ENCODE measurements at places on chromosomes 2 and 18.

DNA sequence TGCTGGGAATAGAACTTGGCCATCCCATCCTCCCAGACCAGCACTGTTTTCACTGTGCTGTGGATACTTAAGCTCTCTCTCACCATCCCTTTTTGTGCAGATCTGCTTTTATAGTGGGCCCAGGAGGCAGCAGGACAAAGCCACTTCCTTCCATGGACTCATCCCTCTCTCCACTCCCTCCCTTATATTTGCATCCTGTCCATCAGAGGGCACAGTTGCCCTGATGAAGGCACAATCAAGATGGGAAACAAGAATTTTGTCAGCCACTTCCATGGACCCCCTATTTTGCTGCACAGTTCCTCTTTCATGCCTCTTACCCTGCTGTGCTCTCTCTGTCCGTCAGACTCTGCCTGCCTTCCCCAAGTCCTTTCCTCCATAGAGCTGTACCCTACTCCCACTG is 338.7 kb downstream of the HRH4 start:
- no peak for DNase-seq

DNA sequence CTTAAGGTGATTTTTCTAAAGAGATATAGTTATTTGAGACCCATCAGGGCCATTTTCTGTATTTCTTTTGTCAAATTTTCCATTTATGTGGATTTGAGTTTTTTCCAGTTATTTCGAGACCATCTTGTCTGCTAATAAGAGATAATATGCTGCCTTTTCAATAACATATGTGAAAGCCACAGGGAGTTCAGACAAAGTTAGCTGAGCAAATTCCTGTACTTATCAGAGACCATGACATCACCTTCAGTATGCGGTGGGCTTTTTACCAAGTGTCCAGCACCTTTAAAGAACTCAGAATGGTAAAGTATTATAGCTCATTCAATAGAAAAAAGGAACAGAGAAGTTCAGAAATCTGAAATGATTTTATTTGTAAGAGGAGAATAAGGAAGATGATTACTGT is 11.7 kb downstream of the MAPK4 start:
- no peak for DNase-seq

DNA sequence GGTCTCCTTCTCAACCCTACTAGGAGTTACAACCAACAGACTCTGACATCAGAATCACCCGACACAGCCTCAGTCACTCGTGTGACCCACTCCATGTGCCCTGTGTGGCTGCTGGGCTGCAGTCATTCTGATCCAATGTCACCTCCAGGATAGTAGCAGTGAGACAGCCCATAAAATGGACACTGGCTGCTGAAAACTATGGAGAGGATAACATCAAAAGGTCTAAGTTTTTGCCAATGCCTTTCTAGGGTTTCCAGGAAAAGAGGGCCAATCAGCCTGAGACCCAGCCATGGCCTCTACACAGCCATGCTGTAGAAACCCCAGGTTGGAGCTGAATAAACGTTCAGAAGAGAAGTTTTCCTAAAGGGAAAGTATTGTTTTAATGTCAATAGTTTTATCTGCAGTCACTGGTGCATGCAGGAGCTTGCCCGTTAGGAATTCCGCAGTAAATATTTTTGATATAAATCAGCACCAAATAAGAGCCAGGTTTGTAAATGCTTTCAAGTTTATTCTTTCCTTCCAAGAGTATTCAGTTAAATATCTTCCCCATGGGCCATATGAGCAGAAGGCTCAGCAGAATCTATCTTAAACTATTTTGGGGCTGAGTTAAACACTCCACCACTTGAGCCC is 92.2 kb upstream of the PID1 start:
- DNase-seq, result no peak

DNA sequence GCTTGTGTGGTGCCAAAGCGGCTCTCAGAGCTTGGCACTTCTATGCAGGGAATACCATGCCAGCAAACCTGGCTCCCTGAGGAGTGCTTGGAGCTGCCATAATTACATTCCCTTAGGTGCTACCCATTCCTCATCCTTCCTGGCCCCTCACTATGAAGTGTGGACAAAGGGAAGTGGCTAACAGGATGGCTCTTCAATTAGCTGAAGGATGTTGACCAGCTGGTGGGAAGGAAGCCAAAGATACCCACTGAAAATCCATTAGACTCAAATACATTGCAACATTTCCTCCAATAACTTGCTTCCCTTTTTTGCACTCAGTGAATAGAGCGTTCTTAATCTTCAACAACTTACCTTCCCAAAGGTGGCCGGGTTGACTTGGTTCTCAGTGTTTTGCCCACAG is 8.5 kb downstream of the RFX8 start:
- no peak for DNase-seq

DNA sequence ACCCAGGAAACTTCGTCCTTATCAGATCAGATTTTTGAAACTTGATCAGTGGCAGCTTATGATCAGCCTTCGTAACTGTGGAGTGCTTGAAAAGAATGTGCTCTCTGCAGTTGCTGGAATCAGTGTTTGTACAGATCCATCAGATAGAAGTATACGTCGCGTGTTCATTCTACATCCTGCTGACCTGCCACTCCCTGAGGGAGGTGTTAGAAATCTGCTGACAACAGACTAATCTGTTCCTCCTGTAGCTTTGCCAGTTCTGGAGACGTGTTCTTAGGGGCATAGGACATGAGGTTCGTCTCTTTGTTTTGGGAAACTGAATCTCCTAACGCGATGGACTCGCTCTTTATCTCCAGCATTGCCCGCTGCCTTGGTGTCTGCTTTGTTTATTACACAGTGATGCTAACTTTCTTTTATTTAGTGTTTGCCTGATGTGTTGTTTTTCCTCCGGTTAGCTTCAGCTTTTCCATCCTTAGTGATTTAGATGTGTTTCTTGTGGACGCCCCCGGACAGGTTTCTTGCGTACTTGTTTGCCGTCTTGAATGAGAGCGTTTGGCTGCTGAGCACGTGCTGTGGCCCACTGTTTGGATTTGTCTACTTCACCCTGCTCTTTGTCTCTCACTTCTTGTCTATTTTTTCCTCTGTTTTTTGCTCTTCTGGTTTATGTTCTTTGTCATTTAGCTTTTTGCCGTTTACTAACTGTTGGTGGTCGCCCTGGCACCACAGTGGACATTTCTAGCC is 17.4 kb upstream of the GAL3ST2 start:
- DNase-seq, result no peak

DNA sequence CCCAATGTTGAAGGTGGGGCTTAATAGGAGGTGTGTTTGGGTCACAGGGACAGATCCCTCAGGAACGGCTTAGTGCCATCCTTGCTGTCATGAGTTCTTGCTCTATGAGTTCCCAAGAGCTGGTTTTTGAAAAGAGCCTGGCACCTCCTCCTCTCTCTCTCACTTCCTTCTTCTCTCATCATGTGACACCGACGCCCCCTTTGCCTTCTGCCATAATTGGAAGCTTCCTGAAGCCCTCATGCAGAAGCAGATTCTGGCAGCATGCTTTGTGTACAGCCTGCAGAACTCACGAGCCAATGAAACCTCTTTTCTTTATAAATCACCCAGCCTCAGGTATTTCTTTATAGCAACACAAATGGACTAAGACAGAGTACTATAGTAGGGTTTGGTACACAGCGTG is 100.4 kb upstream of the SH3BP4 start:
- DNase-seq, result no peak

GRCh38 chr2:105731511-105731910 is 13.2 kb upstream of the NCK2 start:
- no peak for DNase-seq

All from B cell (primary cell).